ENCODE measurements at places on chromosomes 5 and 9.

GRCh38 chr9:123787416-123787815 is 142.5 kb downstream of the DENND1A start:
- peak; percentile 28 for DNase-seq

DNA sequence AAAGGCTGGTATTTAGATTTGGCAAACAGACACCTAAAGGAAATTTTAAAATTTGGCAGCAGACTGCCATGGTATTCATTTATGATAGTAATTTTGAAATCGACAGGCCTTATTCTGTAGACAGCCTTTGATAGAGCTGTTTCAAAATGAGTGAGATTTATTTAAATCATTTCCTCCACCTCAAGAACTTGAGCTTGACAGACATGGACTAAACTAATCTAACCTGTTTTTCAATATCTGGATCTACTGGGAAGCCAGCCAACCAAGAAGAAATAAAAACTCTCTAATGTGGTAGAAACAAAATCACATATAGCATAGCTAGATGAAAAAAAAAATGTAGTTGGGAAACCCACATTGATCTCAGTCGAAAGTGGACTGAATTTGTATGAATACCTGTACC is 56.9 kb upstream of the RASA1 start:
- DNase-seq: no peak

- no peak for DNase-seq
These were observed 5.7 kb upstream of the BRD3 start for GRCh38 chr9:134073500-134073899.

GRCh38 chr9:111661802-111662521 is 557 bp downstream of the GNG10 start:
- peak; percentile 30 for DNase-seq

DNA sequence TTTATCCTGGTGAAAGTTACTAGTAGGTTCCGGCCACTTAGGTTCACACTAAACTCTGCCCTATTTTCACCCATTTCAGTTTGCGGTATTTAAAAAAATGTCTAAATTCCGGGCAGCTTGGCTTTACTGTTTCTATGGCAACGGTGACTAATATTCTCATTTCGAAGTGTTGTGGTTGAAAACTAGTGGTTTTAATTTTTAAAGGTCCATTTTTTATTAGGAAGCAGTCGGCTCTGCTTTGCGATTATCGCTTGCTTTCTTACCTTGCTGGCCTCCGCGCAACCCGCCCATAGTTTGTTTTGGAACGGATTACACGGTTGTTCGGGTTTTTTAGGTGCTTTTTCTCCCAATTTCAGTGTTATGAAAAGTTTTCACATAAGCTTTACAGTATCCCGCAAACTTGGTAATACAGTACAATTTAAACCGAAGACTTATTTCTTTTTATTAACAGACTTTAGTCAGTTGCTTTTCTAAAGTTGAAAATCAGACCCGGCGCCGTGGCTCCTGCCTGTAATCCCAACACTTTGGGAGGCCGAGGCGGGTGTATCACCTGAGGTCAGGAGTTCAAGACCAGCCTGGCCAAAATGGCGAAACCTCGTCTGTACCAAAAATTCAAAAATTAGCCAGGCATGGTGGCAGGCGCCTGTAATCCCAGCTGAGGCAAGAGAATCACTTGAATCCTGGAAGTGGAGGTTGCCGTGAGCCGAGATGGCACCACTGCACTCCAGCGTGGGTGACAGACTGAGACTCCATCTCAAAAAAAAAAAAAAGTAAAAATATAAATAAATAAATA is 1.6 kb downstream of the KDM4C start:
- DNase-seq: peak; percentile 87
